ENCODE measurements at places on chromosomes 3 and 15.

GRCh38 chr3:195813916-195814640 is 2.3 kb upstream of the MUC4 start:
- no peak for DNase-seq

- DNase-seq, result no peak
These were observed 16.0 kb downstream of the TNK2 start for GRCh38 chr3:195892105-195893043.

DNA sequence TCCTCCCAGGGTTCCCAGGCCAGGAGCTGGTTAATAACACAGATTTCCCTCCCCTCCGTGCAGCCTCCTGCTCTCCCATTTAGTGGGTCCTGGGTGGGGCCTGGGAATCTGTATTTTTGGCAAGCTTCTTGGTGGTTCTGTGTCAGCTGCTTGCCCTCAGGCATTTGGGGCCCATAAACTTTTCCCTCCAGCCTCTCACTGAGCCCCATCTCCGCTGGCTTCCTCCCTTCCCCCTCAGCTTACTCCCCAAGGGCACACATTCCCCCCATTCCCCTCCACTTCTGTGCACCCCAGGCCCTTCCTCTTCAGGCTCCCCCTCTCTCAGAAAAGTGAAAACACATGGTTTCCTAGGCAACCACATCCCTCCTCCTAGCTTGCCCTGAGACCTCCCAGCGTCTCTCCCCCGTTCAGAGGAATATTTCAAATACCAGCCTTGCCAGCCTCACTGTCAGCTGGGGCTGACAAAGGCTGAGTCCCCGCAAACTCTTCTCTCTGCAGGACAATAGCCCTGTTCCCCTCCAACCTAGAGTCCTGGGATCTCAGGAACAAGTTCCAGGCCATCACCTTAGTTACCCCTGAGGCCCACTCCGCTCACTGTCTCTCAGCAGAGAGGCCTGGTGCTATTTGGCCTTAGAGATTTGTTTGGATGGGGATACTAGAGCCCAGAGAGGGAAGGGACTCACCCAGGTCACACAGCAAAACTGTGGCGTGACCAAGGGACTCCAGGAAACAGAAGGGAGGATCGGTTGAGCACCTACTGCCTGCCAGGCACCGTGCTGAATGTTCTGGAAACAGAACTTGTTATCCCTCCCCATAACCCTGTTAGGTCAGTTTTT is 44.6 kb upstream of the SMAD6 start:
- DNase-seq, result no peak

- no peak for DNase-seq
These were observed 10.2 kb upstream of the TIPARP start for GRCh38 chr3:156664011-156664830.

GRCh38 chr15:90039996-90040395 is 38.9 kb downstream of the ZNF710 start:
- no peak for DNase-seq

DNA sequence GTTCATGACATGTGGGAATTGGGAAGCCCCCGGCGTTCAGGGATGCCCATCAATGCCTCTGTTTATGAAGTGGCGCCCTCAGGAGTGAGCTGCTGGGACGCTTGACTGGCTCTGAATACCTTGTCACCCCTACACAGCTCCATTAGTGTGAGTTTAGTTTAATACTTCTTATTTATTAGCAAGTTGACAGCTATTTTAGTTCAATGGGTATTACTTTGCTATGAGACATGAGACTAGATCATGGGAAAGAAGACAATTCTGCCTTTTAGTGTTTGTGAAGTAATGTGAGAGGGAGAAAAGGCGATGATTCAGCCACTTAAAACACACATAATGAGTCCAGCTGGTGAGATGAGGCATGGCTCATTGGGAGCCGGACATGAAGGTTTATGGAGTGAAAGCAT is 678.5 kb downstream of the NR2F2 start:
- DNase-seq, result no peak

DNA sequence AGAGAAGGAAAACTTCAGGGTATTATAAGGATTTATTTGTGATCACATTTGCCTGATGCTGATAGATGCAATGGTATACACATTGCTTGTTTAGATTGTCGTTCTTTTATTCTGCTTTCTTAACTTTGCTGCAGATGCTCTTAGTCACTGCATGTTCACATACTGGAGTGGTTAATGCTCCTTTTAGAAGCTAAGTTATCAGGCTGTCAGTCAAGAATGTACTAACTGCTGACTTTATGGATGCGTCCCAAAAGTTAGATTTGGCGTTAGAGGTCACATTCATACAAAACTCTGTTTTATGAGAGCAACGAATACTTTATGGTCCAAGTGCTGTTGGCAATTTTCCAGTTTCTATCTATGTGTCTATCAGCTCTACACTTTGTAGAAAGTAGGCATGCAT is 160.7 kb downstream of the BBX start:
- DNase-seq, result no peak

DNA sequence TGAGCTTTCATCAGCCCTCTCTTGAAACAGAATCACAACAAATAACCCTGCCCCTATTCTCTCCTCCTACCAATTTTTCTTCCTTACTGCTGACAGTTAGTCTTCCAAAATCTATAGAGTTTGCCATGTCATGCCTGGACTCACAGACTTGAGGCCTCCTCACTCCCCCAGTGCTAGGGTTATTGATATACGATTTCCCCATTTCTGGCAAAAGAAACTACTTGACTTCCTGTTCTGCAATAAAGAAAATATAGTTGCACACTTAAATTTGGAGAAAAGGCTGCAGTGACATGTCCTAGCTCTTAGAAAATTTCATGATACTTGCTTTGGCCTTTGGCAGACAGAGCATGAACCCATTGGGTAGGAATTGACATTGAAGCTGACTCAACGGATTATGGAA is 75.9 kb downstream of the CYP19A1 start:
- DNase-seq, result no peak

DNA sequence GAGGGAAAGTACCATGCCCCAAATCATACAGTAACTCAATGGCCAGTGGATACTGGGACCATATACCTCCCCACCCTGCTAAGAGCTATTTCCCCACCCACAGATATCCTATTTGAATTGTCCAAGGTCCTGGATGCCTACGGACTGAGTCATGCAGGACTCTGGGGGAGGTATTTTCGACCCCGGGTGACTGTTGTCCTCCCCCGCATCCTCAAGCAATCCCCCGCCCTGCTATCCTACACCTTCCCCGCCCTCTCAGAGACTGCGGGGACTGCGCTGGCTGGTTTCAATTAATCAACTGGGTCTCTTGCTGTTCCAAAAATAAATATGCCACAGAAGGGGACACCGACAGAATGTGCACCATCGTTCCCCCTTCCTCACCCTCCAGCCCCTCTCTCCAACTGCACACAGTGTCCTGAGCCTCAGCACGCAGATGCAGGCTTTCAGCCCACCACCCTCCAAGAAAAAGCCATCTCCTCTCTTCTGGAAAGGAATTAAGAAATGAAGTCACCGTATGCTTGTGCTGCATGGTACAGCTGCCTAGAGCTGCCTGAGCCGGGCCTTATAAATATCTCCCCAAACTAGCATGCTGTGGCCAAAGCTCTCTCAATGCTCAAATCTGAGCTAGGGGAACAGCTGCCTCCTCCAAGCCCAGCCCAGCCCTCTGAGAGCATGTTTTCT is 8.1 kb downstream of the CAV3 start:
- DNase-seq, result no peak

GRCh38 chr15:97791824-97792792 is 168.4 kb upstream of the ARRDC4 start:
- no peak for DNase-seq

GRCh38 chr3:53709860-53710674 is 136.2 kb downstream of the CHDH start:
- DNase-seq, result no peak

DNA sequence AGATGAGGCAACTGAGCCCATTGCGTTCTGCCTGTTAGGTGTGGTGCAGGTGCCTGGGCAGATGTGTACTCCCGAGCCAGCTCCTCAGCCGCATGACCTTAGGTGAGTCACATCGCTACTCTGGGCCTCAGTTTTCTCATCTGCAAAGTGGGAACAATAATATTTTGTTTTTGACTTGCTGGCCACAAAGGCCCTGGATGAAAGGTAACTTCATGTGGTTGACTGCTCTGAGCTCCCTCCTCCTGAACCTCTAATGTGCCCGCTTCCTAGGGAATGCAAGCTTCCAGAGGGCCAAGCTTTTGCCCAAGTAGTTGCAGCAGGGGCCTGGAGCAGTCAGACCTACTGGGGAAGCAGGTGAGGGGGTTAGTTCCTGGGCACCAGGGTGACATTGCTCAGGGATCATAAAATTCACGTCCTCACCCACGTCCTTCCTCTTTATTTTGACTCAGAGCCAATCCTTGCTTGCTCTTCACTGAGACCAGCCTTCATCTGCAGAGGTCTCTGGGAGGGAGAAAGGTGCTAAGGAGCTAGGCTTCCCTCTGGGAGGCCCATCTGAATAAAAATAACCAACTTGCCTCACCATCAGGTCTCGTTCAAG is 149.0 kb upstream of the TLE3 start:
- no peak for DNase-seq

DNA sequence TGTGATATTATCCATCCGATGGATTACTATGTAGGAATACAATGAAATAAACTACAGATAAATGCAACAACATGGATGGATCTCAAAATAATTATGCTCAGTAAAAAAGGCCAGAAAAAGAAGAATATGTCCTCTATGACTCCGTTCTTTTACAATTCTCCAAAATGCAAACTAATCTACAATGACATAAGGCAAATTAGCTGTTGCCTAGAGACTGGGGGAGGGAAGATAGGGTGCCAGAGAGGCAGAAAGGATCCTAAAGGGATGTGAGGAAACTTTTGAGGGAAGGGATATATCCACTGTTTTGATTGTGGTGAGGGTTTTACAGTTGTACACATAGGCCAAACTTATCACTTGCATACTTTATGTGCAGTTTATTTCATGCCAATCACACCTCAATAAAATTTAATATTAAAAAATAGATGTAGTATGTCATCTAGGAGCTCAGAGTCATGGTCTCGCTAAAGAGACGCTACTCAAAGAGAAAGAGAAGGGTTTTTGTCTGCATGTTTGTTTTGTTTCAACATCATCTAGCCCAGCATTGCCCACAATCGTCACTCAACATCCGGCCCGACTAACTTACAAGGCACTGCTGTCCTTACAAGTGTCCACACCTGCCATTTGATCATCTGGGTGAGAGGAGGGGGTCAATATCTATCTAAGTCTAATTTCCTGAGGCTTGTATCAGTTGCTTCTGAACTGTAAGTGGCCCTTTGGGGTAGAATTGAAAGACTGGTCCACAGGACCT is 29.5 kb downstream of the HES1 start:
- no peak for DNase-seq

- DNase-seq, result no peak
These were observed 1022.9 kb downstream of the MCTP2 start for GRCh38 chr15:95254263-95254662.

- DNase-seq, result peak; percentile 15
These were observed at the start of gene HCLS1 for GRCh38 chr3:121660356-121661171. Gene HCLS1, minus strand, starts transcription at chr3:121660903. Its CDS starts 2,556 bp downstream, at chr3:121658347.

DNA sequence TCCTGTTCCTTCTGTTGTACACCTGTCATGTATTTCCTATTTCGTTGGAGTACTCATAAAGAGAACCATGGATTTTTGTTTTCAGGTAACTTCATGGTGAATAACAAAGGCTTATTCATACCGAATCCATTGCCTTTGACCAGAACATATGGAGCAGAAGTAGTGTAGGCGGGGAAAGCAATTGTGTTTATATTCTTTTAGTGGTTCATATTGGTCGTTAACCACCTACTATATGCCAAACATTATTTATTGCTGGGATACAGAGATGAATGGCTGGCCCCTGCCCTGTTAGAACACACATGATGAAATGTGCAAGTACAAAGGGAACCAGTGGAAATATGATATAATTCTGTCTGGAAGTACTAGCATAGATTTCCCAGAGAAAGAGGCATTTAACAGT is 9.8 kb downstream of the RPUSD2 start:
- no peak for DNase-seq

DNA sequence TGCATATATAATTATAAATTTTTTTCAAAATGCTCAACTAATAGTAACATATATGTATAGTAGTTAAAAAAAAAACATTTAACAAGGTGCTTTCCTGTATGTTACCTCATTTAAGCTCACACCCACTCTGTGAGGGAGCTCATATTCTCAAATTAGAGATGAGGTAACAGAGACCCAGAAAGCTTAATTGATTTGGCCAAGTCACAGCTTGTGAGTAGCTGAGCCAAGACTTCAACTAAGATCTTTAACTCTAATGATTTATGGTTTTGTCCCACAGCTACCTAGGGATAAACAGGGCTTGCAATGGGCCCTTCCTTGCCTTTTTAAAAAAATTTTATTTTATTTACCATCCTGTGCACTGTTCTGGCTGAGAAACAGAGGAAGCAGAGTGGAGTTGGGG is 230.0 kb upstream of the GOLIM4 start:
- no peak for DNase-seq

- DNase-seq, result peak; percentile 19
These were observed 2.2 kb upstream of the BNIP2 start for GRCh38 chr15:59691194-59691805.

DNA sequence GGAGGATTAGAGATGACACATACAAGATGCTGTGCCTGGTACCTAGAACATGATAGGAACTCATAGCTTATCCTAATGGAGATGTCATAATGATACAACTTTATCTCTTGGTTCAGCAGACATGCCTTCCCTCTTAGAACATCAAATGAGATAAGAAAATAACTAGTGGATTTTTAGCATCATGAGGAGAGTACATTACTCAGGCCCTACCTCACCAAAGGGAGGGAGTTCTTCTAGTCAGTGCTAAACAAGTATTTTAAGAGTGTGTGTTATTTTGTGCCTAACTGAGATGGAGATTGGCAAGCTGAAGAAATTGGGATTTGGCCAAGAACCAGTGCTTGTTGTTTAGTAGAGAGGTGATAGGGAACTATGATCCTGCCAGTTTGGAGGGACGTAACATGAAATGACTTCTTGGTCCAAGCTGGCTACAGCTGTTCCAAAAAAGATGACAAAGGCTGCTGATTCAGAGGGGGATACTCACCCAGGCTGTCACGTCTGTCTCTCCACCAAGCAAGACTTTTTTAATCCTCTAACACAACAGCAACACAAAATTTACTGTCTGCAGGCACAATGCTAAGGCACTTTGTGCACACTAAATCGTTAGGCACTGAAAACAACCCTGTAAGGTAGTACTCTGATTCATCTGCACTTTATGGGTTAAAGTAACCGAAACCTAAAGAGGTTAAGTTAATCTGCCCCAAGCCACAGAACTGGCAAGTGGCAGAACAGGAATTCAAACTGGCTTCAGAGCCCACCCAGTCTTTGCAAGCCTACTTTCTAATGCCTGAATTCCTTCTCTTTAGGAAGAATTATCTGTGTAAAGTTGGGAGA is 126.5 kb downstream of the CMSS1 start:
- no peak for DNase-seq

- no peak for DNase-seq
These were observed 725 bp downstream of the TLE3 start for GRCh38 chr15:70097063-70097320.

- DNase-seq, result no peak
These were observed 21.5 kb downstream of the MAGEF1 start for GRCh38 chr3:184690192-184690883.

DNA sequence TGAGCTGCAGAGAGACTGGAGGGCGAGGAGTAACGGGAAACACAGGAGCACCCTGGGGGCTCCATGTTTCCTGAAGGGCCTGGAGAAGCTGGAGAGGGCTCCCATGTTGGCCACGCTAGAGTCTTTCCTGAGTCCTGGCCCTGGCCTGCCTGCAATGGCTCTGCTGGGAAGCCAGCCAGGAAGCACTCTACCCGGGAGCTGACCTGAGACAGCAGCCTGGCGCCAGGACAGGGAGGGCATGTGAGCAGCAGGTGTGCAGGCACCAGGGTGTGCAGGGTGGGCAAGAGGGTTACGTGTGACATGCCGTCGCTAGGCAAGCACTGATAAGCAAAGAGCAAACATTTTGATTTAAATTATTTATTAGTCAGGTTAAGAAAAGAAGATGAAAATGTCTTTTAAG is 301.4 kb downstream of the OCA2 start:
- DNase-seq, result no peak

All from activated naive CD4-positive, alpha-beta T cell (primary cell).